T-helper 2 cell treated with Interferon-gamma antibody and Interleukin-4, amounts not matched to agents 5 μg/mL and 100 μg/mL, for 36 hours (primary cell): ENCODE measurements at places on chromosomes 16 and 17.

GRCh38 chr16:67571981-67572431 lies 9.7 kb downstream of the CTCF start:
- no peaks in the 10 kb centered on the region for H3K27me3 ChIP-seq
- peaks cover 31% of the 10 kb centered on the region for H3K36me3 ChIP-seq
- peaks cover 5% of the 10 kb centered on the region for H3K4me1 ChIP-seq
- no peak overlapping the region for H3K4me3 ChIP-seq
- DNase-seq = no peak

DNA sequence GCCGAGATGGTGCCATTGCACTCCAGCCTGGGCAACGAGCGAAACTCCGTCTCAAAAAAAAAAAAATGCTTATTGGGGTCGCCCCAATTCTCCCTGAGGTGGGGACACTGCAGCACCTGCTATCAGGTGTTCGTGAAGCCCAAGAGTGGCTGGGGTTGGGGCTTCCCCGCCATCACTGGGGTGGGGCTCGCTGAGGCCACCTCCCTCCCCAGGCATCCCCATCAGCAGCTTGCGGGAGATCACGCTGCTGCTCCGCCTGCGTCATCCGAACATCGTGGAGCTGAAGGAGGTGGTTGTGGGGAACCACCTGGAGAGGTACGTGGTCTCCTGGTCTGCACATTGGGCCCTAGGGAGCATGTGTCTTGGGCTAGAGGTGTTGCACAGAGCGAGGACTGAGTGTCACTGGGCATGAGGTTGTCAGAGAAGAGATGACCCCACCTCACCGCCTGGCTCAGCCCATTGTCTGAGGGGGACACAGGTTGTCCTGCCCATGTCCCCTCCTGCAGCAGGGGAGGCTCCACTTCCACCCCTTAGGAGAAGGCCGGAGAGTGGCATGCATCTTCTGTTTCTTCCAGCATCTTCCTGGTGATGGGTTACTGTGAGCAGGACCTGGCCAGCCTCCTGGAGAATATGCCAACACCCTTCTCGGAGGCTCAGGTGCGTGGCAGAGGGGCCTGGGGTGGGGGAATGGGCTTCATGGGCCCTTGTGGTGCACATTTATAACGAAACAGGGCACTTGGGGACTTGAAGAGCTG lies 4.9 kb downstream of the CDK10 start:
- H3K27ac ChIP-seq = no peak overlapping the region
- peaks cover 8% of the 10 kb centered on the region for H3K4me1 ChIP-seq
- peaks cover 27% of the 10 kb centered on the region for H3K36me3 ChIP-seq

GRCh38 chr16:3578121-3578520 lies 918 bp upstream of the NLRC3 start:
- H3K27ac ChIP-seq = peak overlapping the region; percentile 98
- H3K36me3 ChIP-seq = peaks cover 31% of the 10 kb centered on the region
- peak; percentile 36 for DNase-seq
- peaks cover 39% of the 10 kb centered on the region for H3K4me1 ChIP-seq
- H3K4me3 ChIP-seq = peak overlapping the region; percentile 100

GRCh38 chr16:17342031-17342430 lies 128.7 kb downstream of the XYLT1 start:
- H3K4me1 ChIP-seq = peaks cover 71% of the 10 kb centered on the region
- H3K27me3 ChIP-seq = no peaks in the 10 kb centered on the region
- H3K4me3 ChIP-seq = peak overlapping the region; percentile 83

GRCh38 chr17:50035421-50035879 lies 20.5 kb upstream of the ITGA3 start:
- no peak overlapping the region for H3K4me3 ChIP-seq
- peaks cover 10% of the 10 kb centered on the region for H3K27me3 ChIP-seq
- no peaks in the 10 kb centered on the region for H3K4me1 ChIP-seq
- H3K27ac ChIP-seq = no peak overlapping the region
- H3K36me3 ChIP-seq = no peaks in the 10 kb centered on the region
- no peak for DNase-seq

DNA sequence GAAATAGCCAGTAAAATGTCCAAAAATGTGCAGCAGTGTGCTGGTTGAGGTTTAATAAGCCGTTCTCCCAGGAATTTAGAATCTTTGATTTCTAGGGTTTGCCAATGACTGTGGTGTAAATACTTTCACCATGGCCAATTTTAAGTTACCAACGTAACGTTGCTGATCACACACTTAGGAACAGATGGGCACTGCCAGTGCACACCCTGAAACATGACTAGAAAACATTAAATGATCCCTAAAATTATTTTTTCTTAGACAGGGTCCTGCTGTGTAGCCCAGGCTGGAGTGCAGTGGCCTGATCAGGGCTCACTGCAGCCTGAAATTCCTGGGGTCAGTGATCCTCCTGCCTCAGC lies 3.2 kb downstream of the CA5A start:
- no peaks in the 10 kb centered on the region for H3K36me3 ChIP-seq
- H3K4me3 ChIP-seq = no peak overlapping the region
- no peak for DNase-seq
- no peaks in the 10 kb centered on the region for H3K4me1 ChIP-seq
- no peaks in the 10 kb centered on the region for H3K27me3 ChIP-seq
